Smooth muscle cell of the brain vasculature (primary cell): ENCODE measurements at places on chromosomes 16 and 17.

GRCh38 chr17:19494961-19495806 is 38.5 kb upstream of the SLC47A1 start:
- DNase-seq: no peak

GRCh38 chr16:56362057-56362655 is 63.2 kb downstream of the AMFR start:
- DNase-seq: no peak

DNA sequence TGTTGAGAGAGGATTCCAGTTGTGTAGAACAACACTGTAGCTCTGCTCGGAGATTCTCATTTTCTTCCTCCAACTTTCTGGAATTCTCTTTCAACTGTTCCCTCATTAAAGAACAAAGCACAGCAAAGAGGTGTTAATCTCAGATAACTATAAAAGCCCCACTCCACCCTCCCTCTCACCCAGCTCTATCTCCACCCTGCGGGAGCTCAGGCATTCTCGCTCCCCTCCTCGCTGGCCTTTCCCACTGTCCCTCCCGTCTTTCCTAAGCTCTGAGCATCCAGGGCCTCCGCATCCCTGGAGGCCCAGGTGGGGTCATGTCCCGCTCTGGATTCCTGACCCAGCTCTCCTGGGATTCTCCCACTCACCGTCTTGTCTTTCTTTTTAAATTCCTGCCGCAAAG is 35.1 kb downstream of the DHX38 start:
- no peak for DNase-seq

GRCh38 chr17:81917565-81918332 is at the start of gene SIRT7:
TSS of gene SIRT7 (minus strand) at chr17:81918176. CDS start at chr17:81918131, 45 bp downstream.
- no peak for DNase-seq

- DNase-seq: no peak
These were observed 292.8 kb downstream of the SEC14L1 start for GRCh38 chr17:77433385-77434135.

GRCh38 chr16:64408699-64409098 is 713.2 kb downstream of the CDH11 start:
- no peak for DNase-seq

DNA sequence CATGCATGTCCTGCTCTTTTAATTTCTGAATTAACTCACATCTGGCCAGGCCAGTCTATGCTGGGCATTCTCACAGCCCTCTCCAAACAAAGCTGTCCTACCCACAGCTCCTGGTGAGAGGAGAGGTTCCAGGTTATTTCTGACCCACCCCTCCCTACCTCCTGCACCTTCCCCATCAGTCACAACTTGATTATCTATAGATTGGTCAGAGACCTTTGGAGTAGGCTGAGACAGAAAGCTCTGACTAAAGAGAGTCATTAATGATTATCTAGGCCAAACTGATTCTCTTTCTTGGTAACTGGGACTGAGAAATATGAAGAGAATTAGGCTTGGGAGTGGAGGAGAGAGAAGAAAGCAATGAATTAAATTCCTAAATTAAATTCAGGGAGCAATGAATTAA is 1.4 kb upstream of the KRT222 start:
- DNase-seq: no peak

DNA sequence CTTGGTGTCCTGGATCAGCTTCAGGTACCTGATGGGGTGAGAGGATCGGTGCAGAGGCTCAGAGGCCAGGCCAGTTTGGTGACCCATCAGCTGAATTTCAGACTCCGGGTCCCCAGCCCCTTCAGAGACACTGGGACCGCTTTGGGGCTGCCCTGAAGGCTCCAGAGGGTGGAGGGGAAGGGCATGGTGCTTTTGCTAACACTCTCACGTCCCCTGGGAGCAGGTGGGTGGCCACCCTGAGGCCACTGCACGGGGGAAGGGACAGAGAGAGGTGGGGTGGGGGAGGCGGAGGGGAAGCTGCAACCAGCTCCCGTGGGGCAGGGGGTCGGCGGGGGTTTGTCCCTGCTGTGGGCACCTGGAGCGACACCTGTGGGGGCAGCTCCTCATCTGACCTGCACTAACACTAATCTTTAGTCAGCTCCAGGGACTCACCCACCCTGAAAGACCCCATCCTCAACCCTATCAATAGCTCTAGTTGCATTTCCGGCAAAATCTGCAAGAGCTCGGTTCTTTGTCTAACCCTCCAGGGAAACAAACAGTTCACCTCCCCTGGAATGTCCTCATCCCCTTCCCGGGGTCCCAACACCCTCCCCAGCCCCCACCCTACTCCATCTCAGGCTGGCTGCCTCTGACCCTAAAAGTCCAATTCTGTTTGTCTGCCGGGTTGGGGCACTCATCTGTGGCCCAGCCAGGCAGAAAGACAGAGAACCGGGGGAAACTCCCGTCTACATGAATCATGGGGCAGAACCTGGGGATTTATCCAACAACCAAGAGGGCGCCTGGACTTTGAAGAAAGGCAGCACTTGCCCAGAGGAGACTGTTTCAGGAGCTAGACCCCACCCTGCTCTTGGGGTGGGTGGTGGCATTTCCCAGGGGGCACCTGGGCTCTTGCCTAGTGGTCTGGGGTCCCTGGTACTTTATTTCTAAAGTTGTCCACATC is 91.9 kb upstream of the CBX4 start:
- no peak for DNase-seq

DNA sequence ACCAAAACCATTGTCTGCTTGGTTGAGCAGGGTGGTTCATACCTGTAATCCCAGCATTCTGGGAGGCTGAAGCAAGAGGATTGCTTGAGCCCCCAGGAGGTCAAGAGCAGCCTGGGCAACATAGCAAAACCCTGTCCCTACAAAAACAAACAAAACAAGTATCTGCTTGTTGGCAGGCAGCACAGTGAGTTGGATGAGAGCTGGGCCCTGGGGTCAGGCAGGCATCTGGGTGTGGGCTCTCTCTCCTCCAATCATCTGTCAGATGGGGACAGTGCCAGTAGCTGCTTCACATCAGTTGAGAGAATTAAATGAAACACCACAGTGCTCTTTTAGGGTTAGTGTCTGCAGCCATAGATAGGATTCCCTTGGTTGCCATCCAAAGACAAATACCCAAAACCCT is 5.8 kb downstream of the ARMC7 start:
- no peak for DNase-seq

DNA sequence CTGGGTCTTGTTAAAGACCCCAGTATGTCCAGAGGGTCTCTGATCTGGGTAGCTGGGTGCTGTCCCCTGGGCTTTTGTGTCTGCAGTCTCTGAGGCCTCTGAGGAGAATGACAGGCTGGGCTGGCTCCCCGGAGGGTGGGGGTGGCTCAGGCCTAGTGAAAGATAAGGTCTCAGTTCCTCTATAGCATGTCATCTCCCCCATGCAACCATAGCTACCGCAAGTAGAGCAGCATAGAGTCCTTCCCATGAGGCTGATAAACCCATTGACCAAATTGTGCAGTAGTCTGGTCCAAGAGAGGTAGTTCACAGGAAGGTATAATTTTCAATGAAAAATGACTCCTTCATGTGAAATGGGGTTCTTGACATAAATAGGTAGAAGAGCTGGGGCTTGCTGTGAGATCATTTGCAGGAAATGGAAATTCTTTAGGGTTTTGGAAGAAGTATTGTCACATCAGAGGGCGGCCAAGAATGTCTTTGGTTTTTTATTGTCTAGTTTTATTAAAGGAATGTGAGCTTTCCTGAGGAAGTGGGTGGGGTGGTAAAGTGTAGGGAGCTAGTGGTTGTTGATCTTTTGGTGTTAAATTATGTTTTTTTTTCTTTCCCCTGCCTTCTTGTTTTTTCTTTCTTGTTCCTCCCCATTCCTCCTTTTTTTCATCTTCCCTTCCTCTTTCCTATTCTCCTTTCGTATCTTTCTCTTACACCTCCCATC is 21.0 kb downstream of the SLC7A6OS start:
- no peak for DNase-seq

GRCh38 chr17:69597898-69598692 is 183.6 kb downstream of the MAP2K6 start:
- DNase-seq: no peak

DNA sequence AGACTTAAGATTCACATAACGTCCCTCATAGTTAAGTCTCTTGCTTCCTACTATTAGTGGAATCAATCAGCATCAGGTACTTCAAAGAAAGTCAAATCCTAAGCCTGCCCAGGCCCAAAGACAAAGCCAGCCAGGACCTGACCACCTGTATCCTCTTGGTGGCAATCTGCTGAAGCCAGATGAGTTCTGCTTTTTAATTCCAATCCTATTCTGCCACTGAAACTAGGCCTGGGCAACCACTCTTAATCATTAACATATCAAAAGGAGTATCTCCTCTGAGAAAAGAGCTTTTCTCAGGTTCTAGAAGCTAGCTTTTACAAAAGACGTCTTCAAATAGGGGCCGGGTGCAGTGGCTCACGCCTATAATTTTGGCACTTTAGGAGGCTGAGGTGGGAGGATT is 15.1 kb upstream of the GLG1 start:
- DNase-seq: no peak

DNA sequence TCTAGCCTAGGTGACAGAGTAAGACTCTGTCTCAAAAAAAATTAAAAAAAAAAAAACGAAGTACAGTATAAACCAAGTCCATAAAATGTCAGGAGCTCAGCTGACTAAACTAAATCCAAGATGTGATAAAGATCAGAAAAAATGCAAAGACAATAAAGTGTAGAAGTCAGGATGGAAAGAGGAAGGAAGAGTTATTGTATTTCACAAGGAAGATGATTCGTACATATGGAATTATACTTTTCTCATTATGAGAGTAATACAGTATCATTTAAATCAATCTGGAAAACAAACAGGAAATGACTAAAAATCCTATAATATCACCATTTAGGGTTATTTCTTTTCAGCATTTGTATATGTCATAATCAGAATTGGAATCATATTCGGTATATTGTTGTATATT is 11.4 kb upstream of the APOH start:
- no peak for DNase-seq

GRCh38 chr16:57394444-57394843 is 10.1 kb upstream of the CCL17 start:
- no peak for DNase-seq

DNA sequence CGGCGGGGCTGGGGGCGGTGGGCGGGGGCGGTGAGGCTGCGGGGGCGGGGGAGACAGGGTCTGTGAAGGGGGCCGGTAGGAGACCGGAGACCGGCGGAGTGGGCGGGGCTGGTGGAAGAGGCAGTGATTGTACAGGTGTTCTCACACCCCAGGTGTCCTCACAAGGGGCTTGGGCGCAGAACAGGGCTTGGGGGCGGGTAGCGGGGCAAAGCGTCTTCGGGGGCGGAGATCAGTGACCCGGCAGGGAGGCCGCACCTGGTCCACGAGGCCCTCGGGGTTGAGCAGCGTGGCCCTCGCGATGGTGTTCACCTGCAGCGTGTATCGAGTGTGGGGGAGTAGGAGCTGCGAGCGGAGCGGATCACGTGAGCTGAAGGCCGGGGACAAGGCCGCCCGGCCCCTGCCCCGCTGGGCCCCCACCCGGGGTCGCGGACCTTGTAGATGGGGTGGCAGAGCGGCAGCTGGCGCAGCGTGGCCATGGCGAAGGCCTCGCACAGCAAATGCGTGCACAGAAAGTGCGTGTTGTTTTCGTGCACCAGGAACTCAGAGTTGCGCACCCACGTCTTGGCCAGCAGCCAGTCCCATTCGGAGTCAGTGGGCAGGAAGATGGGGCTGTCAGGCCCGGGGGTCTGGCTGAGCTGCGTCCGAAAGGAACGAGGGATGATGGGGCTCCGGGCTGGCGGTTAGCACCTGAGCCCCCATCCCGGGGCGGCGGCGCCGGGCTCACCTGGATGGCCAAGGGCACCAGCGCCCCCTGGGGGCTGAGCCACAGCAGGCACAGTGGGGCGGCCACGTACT is 8.5 kb downstream of the ALOXE3 start:
- DNase-seq: no peak

GRCh38 chr17:64401244-64401860 is 10.7 kb upstream of the PECAM1 start:
- no peak for DNase-seq

- no peak for DNase-seq
These were observed 6.3 kb upstream of the CEP112 start for GRCh38 chr17:66198242-66198641.

- no peak for DNase-seq
These were observed 29.6 kb upstream of the ABCA9 start for GRCh38 chr17:69090365-69090764.

- DNase-seq: no peak
These were observed 24.1 kb upstream of the CAPN15 start for GRCh38 chr16:503150-504071.

GRCh38 chr16:51562891-51563290 is 411.8 kb upstream of the SALL1 start:
- DNase-seq: no peak

- DNase-seq: no peak
These were observed 44.8 kb downstream of the TRARG1 start for GRCh38 chr17:1324201-1324771.

DNA sequence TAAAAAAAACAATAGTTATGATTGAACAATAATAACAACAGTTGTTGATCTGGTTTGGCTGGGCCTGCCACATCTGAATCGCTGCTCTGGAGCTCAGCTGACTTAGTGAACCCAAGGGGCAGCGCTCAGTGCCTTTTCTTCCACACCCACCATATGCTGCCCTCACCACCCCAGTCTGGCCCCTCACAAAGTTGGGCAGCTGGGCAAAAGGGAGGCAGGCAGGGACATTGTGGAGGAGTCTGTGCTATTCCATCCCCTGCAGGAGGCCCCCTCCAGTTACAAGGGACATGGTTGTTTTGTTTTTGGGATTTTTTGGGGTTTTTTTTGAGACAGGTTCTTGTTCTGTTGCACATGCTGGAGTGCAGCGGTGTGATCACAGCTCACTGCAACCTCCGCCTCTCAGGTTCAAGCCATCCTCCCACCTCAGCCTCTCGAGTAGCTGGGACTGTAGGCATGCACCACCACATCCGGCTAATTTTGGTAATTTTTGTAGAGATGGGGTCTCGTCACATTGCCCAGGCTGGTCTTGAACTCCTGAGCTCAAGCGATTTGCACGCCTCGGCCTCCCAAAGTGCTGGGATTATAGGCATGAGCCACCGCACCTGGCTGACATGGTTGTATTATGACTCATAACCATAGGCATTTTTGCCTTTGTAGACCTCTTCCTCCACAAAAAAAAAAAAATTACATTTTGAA is 8.6 kb upstream of the PECAM1 start:
- no peak for DNase-seq

DNA sequence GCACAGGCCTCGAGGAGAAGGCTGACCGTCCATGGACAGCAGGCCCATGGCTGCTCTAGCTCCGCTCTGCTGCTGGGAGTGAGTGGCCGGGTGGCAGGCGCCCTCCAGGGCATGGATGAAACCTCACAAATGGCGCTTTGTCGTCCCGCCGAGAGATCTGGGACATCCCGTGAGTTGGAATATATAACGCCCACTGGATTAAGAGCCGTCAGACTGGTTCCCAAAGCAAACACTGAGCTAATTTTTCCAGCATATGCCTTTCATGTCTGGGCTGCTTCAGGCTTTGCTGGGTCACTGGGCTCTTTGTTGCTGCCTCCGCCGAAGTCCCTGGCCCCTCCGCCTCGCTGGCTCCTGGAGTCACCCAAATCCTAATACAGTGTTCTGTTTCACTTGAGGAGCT is 266.3 kb downstream of the FOXL1 start:
- no peak for DNase-seq

DNA sequence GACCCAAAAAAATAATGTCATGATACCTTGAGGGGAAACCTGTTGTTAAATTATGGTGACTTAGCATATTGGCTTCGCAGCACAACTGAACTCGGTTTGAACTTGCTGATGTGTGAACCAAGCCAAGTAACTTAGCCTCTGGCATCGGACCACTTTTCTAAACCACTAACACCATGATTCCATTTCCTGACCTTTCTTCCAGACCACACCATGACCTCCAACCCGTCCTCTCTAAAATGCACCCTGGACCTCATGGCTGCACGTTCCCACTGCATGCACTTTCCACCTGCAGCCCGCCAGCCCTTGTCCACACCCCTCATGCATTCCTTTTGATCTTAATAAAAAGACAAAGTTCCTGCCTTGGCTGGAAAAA is 29.3 kb downstream of the DYNLRB2 start:
- DNase-seq: no peak
